ENCODE measurements at places on chromosomes 13 and 19.

DNA sequence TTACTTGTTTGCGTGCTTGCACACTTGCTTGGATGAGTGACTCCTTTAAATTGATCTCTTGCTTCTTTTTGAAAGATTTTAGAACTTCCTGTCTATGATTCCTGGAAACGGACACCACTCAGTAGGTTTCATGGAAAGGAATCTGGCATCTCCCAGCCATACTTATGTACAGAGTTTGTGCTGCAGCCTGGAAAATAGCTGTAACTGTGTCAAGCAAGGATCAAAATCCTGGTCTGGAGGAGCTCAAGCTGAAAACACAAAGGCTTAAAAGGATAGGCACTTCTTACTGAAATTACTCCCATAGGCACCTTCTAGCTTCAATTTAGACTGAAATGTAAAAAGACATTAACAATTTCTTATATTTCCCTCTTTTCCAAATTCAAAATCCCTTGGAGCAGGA lies 1.4 kb upstream of the FREM2 start:
- DNase-seq, result no peak

- no peak for DNase-seq
Observed at GRCh38 chr13:49356223-49356622, 87.6 kb downstream of the CAB39L start.

DNA sequence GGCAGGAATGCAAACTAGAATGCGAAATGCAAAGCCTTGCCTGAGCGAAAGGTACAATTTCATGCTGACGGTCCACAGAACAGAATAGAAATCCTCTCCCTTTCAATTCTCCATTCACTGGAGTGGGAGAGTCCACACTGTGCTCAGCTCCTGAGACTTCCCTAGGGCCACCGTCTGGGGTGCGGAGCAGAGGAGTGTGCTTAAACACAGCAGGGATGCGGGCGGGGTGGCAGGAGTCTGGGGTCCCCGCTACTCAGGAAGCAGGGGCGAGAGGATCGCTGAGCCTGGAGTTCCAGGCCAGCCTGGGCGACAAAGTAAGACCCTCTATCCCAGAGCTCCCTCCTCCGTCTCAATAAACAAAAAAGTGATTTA lies 552 bp upstream of the ZNF816 start:
- DNase-seq, result peak; percentile 31

DNA sequence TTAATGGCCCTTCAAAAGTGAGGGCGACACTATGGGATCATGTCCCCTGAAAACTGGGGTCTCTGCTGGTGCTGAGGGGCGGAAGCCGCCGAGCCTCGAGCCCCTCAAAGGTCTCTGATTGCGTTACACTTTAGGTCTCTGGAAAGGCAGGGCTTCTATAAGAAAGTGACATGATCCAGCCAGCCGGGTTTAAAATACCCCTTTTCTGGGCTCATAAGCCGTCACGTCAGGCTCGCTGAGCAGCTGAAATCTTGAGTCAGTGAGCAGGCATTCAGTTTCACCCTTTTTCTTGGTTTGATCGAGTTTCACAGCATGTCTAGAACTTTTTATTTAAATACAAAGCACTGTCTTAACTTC lies 600 bp upstream of the HMGB1 start:
- DNase-seq, result no peak

GRCh38 chr19:47757617-47758442 lies 12.5 kb downstream of the NOP53 start:
- no peak for DNase-seq

- DNase-seq, result no peak
Observed at GRCh38 chr13:47326061-47326460, 429.2 kb upstream of the HTR2A start.

- DNase-seq, result no peak
Observed at GRCh38 chr13:45180713-45181601, 19.9 kb downstream of the KCTD4 start.

DNA sequence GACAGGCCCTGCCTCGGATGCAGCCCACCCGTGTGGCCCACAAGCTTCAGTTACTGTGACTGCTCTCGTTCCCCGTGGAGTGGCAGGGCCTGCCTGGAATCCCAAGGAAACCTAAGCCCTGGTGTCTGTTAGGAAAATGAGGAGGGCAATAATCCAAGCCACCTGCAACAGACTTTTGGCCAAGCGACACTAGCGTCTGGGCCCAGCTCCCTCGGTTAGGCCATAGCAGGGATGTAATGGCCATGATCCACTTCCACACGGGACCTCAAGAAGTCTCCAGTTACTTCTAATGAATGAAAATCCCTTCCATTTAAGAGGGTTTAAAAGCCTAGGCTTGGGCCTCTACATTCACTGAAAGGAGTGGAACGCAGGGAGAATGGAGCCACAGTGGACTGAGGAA lies 8.9 kb downstream of the ZC3H4 start:
- DNase-seq, result no peak

GRCh38 chr19:21603431-21604231 lies 98.2 kb downstream of the ZNF429 start:
- no peak for DNase-seq

DNA sequence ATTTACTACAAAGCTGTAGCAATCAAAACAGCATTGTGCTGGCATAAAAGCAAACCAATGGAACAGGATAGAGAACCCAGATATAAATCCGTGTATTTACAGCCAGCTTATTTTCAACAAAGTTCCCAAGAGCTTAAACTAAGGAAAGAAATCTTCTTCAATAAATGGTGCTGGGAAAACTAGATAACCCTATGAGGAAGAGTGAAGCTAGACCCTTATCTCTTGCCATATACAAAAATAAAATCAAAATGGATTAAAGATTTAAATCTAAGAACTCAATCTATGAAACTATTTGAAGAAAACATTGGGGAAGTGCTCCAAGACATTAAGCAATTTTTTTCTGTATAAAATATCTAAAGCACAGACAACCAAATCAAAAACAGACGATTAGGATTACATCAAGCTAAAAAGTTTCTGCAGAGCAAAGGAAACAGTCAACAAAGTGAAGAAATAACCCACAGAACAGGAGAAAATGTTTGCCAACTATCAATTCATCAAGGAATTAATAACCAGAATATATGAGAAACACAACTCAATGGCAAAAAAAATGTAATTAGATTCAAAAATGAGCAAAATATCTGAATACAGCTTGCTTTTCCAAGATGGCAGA lies 480.7 kb downstream of the LMO7 start:
- DNase-seq, result no peak

- peak; percentile 38 for DNase-seq
Observed at GRCh38 chr19:30784850-30785457, 412.8 kb downstream of the ZNF536 start.

DNA sequence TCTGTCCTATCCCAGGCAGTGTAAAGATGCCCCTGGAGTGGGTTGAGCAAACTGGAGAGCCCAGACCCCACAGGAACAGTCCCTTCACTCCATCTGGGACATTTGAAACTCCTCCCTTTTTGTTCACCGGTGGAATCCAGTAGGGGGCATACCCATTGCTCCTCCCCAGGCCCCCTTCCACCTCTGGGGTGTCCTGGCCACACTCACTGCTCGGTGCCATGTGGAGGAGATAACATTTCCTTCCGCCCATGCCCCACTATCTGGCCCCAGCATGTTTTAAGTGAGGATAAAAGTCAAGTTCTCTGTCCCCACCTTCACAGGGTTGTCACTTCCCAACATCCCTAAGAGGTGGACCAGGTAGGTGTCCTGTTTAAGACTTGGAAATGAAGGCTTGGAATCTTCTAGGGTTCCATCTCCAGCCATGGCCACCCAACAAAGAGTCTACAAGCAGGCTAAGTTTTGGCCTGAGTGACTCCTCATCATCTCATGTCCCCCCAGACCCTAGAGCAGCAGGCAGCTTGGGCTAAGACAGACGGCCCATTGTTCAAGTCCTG lies 9.3 kb downstream of the ZNF526 start:
- no peak for DNase-seq

- DNase-seq, result no peak
Observed at GRCh38 chr19:13173139-13173737, 23.0 kb downstream of the IER2 start.

DNA sequence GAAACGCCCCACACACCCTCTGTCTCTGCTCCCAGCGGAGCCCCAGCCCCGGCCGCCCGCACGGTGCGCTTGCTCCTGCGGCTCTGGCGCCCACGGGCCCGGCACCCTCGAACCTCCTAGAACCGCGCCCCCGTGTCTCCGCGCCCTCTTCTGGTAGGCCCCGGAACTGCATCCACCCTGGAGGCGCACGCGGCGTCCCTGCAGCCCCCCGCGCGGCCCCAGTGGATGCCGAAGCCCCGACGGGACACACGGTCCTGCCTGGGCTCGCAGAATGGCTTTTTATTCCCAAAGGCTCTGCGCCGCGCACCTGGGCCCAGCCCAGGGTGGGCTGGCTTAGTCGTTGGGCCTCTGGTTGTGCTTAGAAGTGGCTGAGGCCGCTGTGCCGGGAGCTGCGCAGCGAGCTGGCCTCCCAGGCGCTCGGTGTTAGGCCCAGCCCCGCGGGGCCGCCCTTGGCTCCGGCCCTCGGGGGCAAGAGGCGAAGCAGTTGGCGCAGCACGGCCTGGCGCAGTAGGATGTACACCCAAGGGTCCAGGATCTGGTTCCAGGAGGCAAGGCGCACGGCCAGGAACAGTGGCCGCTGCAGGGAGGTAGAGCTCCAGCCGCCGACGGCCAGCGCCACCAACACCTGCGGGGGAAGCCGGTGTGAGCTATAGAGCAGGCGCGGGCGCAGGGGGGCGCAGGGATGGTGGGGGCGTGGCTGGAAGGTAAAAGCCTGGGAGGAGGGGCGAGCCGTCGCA lies 2.8 kb downstream of the PTGER1 start:
- peak; percentile 83 for DNase-seq

DNA sequence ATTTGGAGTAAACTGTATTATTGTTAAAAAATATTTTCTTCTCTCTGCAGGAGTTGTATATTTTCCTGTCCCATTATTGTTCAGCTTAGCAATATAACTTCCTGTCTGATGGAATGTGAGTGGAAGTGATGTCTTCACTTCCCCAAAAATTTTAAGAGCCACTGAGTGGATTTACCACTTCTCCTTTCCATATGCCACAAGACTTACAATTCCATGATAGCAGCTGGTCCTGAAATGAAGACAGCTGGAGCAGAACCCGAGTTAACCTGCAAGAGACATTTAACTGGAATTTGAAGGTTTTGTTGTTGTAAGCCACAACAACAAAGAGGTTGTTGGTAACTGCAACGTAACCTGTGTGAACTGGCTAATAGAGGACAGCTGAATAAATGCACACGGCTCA lies 23.4 kb upstream of the TBC1D4 start:
- DNase-seq, result no peak

GRCh38 chr13:73603646-73604045 lies 530.6 kb downstream of the KLF12 start:
- peak; percentile 1 for DNase-seq

- DNase-seq, result no peak
Observed at GRCh38 chr13:21850013-21851006, 179.4 kb downstream of the FGF9 start.

DNA sequence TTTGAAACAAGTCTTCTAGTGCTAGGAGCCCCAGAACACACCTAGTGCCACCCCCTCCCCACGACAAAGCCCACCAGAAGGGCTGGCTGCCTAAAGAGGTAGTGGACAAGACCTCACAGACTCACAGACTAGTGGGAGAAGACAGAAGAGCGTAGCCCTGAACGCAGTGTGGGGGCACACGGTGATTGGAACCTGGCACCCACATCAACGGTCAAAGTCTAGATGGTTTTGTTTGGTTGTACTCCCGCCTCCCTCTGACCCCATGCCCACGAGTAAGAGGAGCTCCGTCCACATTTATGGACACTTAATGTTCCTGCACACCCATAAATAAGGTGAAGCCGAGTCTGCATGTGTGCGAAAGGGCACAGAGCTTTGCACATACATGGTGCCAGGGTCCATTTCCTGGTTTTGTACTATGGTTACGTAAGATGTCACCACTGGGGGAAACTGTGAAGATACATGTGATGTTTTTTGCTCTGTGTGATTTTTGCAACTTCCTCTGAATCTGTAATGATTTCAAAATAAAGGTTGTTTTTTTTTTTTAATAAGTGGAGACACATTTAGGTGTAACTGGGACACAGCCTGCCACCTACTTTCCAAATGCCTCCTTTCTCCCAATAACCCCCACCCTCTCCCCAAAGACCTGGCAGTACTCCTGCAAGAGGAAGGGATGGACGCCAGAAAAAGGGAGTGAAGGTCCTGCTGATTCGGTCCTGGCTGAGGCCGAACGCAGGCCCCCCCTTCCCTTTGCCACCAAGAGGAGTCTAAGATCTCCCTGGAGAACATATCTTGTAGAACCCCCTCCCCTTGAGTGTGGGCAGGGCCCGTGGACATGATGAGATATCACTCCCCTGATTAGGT lies 72.8 kb downstream of the GNG7 start:
- DNase-seq, result no peak

GRCh38 chr19:42108527-42109389 lies 23.5 kb downstream of the POU2F2 start:
- peak; percentile 78 for DNase-seq

DNA sequence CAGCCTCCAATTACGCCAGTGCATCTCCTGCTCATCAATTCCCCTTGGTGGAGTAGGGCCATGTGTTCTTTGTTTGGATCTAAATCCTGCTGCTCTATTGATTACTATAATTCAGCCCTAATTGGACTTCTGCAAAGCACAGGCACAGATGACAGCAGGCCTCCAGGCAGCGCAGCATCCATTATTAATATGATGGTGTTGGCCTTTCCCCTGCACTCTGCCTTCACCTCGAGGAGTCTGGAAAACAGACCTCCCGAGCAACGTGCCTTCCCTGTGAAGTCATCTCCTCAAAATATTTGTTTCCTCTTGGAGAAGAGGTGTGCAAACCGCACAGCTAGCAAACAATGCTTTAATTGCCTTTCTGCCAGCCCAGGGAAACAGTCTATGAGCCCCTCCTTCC lies 92.5 kb downstream of the UQCRFS1 start:
- no peak for DNase-seq

DNA sequence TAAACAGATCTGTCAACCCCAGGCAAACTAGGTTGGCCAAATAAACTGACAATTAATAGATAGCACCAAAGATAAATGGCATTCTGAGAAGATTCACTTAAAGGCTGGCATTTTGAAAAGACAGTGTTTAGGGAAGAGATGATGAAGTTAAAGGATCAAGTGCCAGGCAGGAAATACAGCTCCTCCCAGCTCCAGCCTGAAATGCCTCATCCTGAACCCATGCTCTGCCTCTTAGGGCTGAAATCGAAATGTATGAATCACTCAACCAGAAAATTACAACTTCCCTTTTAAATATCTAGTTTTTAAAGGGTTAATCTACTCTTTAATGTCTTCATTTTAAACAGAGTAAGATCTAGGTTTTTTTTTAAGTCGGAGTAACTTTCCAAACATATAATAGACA lies 171.2 kb upstream of the UBL3 start:
- DNase-seq, result no peak

DNA sequence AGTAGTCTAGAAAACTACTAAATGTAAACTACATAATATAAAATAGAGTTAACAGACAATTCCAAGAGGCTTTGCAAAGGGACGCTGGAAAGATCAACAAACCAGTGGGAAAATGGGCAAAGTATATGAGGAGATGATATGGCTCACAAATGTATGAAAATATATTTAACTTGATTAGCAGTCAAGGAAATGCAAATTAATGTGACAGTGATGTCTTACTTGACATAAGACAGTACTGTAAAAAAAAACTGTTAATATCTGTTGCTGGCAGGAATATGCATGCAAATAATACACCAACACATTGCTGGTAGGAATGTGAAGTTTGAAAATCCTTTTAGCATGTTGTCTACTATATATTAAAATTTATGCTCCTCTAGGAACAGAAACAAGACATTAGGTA lies 136.1 kb downstream of the ATP8A2 start:
- DNase-seq, result no peak

All from NCI-H1105 (cell line).